ENCODE measurements at places on chromosomes 11 and 22.

DNA sequence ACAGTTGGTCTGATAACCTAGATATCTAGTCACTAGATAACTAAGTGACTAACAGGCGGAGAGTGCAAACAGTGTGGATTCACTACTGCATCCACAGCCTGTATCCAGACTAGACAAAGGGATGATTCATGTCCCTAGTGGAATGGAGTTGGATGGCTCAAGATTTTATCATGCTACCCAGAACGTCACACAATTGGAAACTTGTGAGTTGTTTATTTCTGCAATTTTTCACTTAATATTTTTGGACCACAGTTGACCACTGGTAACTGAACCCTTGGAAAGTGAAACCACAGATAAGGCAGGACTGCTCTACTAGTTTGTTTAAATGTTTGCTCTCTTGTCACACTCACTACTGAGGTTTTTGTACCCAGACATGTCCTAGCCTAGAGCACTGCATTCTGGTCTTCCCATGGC lies 76.0 kb downstream of the UBASH3B start:
- DNase-seq: no peak

GRCh38 chr22:19615001-19615461 lies 90.8 kb upstream of the CLDN5 start:
- no peak for DNase-seq

DNA sequence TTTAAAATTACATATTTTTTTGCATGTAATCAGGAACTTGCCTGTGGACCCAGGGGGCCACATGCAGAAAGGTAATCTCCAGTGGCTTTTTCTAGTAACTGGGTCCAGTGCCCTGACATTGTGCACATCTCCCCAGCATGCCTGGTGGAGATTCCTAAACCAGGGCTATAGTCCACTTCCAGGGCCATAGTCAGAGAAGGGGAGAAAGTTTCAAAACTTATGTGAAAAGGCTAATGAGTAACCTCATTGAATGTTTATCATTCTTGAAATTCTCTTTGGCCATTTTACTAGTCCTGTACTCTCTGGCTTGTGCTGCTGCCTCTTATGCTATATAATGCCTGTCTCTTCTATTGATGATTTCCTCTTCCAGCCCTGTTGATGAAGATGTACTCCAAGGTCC lies 47.8 kb downstream of the BARX2 start:
- DNase-seq: no peak

- DNase-seq: no peak
These were observed 1.3 kb upstream of the ZBTB16 start for GRCh38 chr11:114058026-114058706.

GRCh38 chr22:45125188-45125587 lies 38.5 kb upstream of the NUP50 start:
- no peak for DNase-seq

DNA sequence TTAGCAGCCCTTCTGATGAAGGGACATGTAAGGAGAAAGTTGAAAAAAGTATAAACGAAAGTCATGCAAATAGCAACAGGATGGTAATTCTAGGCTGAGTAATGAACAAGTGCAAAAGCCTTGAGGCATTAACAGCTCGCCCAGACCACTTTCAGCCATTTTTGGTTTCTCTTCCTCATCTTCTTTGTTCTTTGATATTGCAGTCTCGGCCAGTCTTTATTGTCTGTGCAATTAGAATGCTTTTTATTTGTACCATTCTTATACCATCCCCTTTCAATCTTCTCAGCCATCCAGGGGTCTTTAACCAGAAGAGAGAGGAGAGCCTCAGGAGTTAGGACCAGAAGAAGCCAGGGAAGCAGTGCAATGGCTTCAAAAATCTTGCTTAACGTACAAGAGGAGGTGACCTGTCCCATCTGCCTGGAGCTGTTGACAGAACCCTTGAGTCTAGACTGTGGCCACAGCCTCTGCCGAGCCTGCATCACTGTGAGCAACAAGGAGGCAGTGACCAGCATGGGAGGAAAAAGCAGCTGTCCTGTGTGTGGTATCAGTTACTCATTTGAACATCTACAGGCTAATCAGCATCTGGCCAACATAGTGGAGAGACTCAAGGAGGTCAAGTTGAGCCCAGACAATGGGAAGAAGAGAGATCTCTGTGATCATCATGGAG lies 7.3 kb downstream of the TRIM34 start:
- no peak for DNase-seq

GRCh38 chr22:19406281-19406811 lies 25.2 kb downstream of the HIRA start:
- no peak for DNase-seq

DNA sequence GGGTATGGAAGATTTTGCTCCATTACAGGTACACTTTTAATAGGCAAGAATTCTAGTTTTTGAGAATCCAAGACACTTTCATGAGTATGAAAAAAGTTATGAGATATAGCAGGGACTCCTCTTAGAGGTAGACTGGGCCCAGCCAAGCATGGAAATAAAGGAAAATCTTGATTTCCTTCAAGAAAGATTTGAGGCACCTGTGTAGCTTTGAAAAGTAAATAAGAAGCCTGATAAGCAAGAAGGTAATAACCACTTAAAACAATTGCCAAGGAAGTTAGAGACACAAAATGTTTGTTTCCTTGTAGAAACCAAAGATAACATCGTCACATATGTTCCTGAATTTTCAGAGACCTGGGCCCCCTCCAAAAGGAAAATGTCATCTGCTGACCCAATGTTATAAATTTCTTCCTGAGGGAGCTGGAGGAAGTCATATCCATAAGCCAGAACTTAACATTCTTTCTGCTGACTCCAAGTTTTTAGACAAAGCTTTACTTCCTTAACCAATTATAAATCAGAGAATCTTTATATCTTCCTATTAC lies 314.5 kb upstream of the ANO3 start:
- no peak for DNase-seq

DNA sequence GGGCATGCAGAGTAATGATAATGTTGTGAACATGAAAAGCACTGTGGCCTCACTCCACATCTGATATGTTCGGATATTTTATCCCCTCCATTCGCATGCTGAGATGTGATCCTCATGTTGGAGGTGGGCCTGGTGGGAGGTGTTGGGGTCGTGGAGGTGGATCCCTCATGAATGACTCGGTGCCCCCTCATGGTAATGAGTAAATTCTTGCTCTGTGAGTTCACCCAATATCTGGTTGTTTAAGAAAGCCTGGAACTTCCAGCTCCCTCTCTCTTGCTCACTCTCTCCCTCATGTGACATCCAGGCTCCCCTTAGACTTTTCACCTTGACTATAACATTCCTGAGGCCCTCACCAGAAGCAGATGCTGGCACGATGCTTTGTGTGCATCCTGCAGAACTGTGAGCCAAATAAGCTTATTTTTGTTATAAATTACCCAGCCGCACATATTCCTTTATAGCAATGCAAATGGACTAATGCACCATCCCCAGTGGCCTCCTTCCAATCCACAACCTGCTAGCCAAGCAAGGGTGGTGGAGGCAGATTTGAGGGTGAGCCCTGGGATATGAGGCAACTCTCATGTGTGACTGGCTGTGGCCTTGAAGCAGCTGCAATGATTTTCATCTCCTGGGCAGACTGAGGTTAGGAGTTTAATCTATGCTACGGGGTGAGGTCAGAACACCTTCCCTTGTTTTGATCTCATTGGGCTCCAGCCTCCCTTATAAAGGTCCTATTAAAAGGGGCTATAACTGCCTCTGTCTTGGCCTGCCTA lies 276.5 kb downstream of the ETS1 start:
- no peak for DNase-seq

All from CD4-positive, alpha-beta T cell treated with Interleukin-4 for 1 hour (primary cell).